ENCODE measurements at places on chromosomes 2 and 18.

GRCh38 chr2:198296665-198297308 lies 492.4 kb downstream of the PLCL1 start:
- no peak for DNase-seq

DNA sequence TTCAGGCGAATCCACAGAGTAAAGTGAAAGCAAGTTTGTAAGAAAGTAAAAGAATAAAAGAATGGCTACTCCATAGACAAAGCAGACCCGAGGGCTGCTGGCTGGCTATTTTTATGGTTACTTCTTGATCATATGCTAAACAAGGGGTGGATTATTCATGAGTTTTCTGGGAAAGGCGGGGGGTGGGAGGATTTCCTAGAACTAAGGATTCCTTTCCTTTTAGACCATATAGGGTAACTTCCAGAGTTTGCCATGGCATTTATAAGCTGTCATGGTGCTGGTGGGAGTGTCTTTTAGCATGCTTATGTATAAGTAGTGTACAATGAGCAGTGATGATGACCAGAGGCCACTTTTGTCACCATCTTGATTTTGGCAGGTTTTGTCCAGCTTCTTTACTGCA lies 59.8 kb downstream of the SLC4A3 start:
- no peak for DNase-seq

DNA sequence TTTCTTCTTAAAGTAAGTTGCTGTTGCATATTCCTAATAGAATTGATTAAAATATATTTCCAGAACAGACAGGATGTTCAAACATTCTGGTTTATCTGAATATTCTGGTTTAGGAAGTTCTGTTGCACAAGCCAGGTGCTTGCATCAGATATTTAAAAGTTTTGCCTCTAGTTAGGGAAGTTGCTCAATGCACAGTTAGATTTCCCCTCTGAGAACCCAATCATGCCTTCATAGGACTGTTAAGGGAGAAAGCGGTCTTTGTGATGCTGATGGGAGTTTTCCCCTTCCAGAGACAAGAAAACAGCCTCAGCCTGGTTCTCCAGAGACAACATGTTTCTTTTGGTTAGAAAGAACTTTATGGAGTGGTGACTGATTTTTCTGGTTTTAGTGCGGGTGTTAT lies 65.6 kb upstream of the REV1 start:
- no peak for DNase-seq

DNA sequence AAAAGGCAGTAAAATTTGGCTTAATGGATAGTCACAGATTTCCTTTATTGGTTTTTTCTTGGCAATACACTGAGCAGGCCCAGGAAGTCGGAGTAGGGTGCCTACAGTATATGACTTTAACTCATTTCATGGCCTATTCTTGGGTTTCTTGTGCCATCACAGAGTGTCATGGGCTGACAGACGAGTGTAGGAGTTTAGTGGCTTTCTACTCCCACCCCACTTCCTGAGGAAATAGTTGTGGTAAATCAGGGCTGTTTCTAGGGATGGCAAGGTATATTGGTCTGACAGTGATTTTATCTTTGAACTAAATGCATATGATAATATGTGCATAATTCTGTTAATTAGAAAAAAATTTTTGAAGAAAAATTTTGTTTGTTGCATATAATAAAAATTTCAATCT lies 100.1 kb downstream of the PLCL1 start:
- no peak for DNase-seq
